ENCODE measurements at places on chromosomes 6 and 20.
A peak's percentile ranks its signal among the peaks of the same experiment; 100 is the strongest.

- DNase-seq, result no peak
Measured at GRCh38 chr6:50843842-50844241, 25.2 kb downstream of the TFAP2B start.

GRCh38 chr6:156507656-156508055, 269.5 kb upstream of the ARID1B start:
- no peak for DNase-seq

DNA sequence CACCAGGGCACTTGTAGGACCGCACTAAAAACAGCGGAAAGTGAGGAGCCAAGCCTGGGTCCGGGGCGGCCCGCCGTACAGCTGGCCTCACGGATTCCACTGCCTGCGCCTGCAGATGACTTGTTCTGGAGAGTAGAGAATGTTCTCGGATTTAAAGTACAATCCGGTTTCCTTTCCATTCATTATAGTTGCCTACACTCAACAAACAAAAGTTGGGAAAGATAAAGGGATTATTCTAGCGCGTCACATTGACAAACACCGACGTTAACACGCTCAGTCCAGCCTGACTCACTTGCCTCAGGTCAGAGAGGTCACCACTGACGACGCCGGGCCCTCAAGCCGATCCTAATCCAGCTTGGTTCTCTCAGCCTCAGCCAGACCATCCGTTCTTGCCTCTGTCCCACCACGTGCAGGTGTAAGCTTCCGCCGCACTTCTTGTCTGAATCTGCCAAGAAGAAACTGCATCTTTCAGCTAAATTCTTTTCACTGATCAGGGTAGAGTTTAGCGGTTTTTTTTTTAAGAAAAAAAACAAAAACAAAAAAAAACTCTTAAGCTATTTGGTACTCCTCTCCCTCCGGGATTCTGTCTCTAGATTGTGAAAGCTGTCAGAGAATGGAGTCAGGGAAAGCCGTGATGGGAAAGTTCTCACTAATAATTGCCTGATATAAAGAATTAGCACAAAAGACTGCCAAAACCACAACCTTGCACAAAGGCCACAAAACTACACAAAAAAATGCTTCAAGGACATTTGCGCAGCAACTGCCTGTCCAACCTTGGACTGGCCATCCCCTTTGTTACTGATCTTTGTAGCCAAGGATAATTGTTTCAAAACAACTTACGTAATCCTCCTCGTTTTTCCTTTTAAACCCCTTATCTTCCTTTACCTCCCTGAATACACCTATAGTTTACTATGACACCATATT, 1.1 kb upstream of the PHF10 start:
- DNase-seq, result peak; percentile 52

DNA sequence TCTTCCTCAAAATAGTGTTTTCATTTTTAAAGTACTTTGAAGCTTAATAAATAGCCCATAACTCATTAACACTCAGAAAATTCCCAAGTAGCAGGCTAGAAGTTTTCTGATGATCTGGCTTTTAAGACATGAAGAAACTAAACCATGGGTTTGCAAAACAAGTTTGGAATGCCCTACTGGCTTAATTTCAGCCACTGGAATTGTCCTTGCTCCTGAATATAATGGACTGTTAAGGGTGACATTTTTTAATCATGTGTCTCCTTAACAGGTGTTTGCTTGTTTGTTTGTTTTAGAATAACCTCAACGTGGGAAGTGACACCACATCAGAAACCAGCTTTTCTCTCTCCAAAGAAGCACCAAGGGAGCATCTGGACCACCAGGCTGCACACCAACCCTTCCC, 49.1 kb downstream of the ISM1 start:
- DNase-seq, result no peak

- no peak for DNase-seq
Measured at GRCh38 chr6:28235912-28236452, 10.9 kb downstream of the ZSCAN9 start.

GRCh38 chr6:35539223-35539622, 26.5 kb upstream of the TULP1 start:
- DNase-seq, result no peak

- DNase-seq, result no peak
Measured at GRCh38 chr6:99589290-99589672, 17.4 kb upstream of the PRDM13 start.

GRCh38 chr6:36850021-36850420, 10.8 kb upstream of the CPNE5 start:
- no peak for DNase-seq

- DNase-seq, result no peak
Measured at GRCh38 chr6:156969233-156969632, 192.1 kb downstream of the ARID1B start.
